ENCODE measurements at places on chromosomes 12 and 14.

GRCh38 chr12:58425481-58426392 lies 484.4 kb downstream of the ATP23 start:
- no peak for DNase-seq

DNA sequence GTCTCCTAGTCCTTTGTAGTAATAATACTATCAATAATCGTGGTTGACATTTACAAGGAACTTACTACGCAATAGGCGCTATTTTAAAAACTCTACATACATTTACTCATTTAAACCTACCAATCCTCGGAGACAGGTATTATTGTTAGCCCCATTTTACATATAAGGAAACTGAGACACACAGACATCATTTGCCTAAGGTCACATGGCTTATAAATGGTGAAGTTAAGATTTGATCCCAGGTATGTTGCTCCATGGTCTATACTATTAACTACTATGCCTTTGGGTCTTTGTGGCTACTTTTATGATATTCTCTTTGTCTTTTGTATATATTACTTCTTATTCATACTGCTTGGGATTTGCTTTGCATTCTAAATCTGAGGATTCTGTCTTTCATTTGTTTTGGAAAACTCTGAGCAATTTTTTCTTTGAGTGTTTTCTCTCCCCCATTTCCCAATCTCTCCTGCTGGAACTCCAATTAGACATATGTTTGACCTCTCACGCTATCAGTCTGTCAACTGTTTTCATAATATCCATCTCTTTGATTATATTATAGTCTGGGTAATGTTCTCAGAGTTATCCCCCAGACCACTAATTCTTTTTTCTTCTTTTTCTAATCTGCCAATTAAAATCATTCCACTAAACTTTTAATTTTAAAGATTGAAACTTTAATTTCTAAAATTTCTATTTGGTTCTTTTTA lies 10.9 kb downstream of the NT5DC3 start:
- no peak for DNase-seq

- DNase-seq, result no peak
Observed at GRCh38 chr12:5060958-5061357, 17.3 kb downstream of the KCNA5 start.

- no peak for DNase-seq
Observed at GRCh38 chr14:102138961-102139285, 774 bp upstream of the WDR20 start.

DNA sequence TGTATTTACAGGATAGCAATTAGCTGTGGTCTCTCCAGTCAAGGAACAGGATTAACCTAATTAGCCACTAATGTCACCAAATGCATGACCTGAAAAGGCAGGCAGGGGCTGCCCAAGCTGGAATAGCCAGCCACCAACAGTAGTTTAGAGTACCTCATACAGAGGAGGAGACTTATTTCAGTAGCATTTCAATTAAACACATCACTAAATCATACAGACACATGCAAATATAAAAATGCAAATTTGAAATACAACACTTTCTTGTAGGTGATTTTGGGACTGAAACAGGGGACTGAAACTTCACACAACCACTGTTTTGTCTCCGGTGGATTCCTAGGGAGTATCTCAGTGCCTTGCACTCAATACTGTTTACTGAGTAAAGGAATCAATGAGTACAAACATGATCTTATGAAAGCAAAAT lies 636 bp upstream of the IFNG-AS1 start:
- DNase-seq, result no peak

DNA sequence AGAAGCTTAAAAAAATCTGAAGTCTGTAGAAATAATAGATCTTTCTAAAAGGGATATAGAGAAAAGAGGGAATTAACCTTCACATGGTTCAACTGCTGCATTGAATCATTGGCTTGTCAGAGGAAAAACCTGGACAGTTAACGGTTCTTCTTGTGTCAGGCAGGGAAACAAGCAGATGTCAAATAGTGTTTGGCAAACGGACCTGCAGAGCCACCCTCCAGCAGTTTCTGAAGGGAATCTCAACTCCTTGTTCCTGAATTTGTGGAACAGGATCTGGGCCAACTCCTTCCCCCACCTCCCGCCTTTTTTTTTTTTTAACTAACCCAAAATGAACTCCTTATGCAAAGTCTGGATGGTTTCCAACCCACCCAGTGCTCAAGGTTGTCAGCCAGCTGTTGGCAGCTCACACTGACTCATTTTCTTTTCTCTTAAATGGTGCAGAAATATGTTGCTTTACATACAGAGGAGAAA lies 187.3 kb downstream of the CAND1 start:
- no peak for DNase-seq

DNA sequence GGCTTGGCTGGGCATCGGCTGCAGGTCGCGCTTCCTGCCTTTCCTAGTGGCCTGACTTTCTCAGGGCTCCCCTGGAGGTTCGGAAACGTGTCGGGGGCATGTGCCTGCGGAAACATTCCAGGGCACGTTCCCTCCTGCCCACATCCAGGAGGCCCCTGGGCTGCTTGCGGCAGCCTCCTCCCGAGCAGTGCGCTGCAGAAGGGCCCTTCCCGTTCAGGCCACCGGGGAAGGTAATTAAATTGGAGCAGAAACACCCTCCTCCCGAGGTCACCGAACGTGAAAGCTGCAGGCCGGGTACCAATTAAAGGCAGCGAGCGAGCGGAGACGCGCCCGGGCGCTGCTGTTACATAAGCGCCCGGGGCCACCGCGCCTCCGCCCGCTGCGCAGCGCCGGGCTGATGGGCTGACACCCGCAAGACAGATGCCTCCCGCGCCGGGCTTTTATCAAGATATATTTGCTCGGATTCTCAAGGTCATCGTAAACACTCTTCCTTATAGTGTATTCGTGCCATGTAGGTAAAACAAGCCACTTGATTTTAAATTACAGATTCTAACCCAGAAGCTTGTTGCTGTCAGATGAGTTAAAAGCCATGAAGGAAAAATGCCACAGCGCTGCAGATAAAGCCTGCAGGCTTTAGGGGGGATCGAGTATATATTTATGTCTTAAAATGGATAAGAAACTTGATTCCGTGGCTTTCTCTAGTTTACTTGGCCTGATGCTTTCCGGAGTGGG lies 31.4 kb downstream of the SSPN start:
- peak; percentile 53 for DNase-seq

GRCh38 chr12:12890543-12891079 lies 751 bp upstream of the GPRC5A start:
- DNase-seq, result no peak

DNA sequence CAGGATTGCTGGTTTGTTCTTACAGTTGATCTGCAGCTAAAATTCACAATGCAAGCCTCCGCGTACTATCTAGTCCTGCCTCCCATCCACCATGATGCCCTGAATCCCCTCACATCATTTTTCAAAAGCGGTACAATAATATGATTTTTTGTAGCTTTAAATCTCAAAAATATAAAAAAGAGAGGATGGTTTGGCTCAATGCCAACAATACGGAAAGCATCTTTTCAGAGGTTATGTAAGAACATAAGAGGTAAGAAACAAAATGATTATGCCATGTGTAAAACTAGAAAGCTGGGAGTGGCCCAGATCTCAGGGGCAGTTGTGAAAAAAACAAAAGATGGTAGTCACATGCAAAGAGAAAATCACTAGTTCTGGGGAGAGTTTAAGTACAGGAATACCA lies 24.0 kb upstream of the ZDHHC17 start:
- DNase-seq, result no peak

GRCh38 chr12:12741660-12742059 lies 24.5 kb downstream of the CDKN1B start:
- DNase-seq, result no peak

DNA sequence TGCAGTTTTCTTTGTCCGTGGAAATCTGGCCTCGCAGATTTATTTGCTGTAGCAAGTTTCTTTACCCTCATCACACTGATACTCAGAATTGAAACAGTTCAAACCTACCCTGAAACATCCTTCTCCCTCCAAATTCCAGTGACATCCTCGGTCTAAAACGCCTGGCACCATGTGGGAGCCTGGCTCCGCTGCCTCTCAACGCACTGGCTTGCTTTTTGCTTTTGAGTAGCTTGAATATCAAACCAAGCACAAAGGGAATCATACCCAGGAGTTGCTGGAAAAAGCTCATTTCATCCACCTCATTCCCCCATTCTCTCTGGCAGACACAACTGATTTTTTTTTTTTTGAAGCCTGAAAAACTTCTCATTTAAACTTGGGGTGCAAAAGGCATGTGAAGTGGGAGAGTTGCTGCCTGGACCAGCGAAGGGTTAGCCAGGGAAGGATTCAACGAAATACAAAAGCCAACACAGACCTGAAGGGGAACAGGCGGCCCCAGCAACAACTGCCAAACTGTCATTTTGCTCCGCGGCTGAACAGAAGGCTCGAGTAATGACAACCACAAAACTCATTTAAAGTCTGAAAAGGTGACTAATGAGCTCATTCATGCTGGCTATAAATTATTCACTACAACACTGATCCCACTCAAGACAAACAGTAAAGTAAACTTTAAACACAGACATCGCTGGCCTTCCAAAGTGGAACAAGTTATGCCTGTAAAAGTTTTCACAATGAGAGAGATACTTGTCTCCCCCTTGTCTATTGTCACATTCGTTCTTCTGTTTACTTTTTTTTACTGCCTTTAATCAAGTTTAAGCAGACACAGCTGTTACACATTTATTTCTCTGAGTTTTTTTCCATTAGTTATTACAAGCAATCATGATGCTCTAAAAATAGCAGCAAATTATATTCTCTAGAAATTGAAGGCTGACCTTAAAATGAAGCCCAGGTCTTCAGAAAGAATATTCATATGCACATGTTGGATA lies 12.5 kb upstream of the FOXN3 start:
- DNase-seq, result peak; percentile 6

DNA sequence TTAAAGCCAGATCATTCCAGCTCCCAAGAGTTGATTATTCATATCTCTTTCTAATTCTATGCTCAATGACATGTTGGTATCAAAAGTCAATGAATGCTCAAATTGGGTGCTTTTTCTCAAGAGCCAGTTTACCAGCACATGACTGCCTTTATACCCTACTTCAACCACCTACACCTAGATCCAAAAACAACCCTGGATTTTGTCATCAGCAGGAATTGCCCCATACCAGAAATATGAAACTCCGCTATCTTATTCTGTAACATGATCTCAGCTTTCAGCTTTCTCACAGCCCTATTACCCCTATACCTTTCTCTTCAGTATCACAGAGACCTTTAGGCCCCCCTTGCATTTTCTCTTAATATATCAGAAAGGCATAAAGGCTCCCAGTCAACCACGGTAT lies 32.3 kb upstream of the ESR2 start:
- no peak for DNase-seq

DNA sequence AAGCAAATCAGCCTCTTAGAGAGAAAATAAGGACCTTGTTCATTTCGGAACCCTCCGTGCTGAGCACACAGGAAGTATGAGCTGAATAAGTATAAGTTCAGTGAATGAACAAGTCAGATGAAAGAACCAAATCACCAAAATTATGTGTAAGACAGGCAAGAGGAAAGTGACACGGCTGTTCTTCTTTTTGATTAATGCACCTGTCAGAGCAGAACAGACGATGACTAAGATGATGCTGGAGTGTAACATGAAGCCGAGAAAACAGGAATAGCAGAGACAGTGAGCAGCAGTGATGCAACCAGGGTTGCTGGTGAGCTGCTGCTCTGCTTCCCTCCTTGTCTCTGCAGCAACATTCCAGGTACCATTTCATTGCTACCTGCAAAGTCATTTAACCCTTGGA lies 861.1 kb downstream of the GALC start:
- DNase-seq, result peak; percentile 4

DNA sequence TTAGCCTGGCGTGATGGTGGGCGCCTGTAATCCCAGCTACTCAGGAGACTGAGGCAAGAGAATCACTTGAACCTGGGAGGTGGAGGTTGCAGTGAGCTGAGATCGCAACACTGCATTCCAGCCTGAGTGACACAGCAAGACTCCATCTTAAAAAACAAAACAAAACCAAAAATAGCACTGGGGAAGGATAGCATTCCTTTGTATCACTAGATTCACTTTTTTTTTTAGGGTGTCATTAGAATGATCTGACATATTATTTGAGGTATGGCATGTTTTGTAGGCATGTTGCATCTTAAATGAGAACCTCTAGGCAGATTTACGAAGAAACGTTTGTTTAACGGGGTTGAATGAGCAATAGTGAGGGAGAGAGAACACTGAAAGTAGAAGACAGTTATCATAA lies 16.8 kb upstream of the FAR2 start:
- DNase-seq, result no peak

- DNase-seq, result no peak
Observed at GRCh38 chr12:109871668-109872314, 8.6 kb downstream of the GLTP start.

- no peak for DNase-seq
Observed at GRCh38 chr14:67410313-67410712, 1.7 kb downstream of the PLEK2 start.

DNA sequence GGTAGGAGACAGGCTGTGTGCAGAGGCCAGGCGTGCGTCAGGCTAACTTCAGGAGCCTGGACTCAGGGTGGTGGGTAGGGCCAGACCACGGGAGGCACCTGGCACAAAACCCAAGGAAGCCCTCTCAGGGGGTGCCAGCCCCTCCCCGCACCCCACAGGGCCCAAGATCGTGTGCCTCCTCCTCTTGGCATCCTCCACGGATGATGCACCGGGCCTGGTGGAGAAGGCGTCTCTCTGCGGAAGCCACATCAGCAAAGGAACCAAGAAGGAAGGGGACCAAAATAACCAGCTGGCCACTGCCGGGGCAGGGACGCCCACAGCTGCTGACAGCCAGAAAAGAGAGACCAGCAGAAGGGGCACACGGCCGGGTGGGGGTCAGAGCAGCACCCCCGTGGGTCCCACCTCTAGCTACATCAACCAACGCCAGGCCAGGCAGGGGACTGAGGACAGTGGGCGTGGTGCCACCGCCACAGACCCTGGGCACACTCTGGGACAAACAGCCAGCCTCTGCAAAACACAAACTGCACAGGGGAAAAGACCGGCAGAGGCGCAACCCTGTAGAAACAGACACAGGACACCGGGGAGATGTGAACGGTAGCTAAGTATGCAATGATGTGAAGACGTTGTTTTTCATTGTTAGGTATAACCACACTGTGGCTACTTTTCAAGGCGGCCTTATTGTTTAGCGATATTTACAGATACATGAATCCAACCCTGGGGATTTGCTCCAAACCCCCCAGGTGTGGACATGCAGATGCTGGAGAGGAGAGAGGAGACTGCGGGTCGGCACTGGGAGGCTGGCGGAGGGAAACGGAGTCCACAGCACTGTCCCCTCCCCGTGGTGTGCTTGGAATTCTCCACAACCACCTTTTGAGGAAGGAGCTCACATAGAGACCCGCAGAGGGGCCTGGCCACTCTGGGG lies 26.1 kb upstream of the C14orf180 start:
- no peak for DNase-seq

- no peak for DNase-seq
Observed at GRCh38 chr12:22325218-22325617, 9.3 kb downstream of the ST8SIA1 start.

Data from nucleus accumbens (tissue), 56 donors.